CD4-positive, alpha-beta T cell treated with Interferon gamma for 1 hour (primary cell): ENCODE measurements at places on chromosomes 16 and 17.

- DNase-seq = no peak
Measured at GRCh38 chr17:55463600-55463999, 42.0 kb upstream of the MMD start.

- DNase-seq = no peak
Measured at GRCh38 chr17:57260325-57261083, 4.2 kb downstream of the MSI2 start.

- no peak for DNase-seq
Measured at GRCh38 chr17:8386841-8387240, 3.8 kb upstream of the RPL26 start.

DNA sequence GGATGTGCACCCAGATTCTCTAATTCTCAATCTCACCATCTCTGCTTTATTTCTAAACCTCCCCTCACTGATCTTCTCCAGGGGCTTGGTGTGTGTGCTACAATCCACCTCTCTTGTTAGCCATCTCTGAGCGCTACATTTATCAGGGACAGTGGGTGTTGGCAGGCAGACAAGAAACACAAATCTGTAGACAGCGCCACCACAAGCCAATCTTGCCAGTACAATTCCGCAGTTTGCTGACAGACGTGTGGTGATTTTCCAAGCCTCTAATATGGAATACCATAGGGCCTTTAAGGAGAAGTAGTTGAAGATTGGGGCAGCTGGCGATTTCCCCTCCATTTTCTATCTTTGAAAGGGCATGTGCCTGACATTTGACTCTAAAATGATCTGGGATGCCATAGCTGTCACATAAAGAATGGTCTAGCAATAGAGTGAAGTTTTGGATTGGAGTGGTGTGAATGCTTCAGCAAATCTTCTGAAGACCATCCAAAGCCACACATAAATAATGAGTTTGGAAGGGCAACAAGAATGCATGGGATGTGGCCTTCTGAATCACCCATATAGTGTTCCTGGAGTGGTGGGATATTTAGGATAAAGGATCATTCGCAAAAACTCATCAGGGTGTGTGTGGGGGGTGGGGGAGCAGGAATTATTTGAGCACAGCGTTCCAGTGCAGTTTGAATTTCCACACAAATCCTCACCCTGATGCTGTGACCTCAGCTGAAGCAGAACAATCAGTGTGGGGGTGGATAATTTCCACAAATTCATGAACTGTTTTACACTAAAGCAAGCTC lies 12.0 kb upstream of the ANKFN1 start:
- no peak for DNase-seq

- peak; percentile 11 for DNase-seq
Measured at GRCh38 chr17:39939588-39940419, 12.3 kb downstream of the LRRC3C start.

DNA sequence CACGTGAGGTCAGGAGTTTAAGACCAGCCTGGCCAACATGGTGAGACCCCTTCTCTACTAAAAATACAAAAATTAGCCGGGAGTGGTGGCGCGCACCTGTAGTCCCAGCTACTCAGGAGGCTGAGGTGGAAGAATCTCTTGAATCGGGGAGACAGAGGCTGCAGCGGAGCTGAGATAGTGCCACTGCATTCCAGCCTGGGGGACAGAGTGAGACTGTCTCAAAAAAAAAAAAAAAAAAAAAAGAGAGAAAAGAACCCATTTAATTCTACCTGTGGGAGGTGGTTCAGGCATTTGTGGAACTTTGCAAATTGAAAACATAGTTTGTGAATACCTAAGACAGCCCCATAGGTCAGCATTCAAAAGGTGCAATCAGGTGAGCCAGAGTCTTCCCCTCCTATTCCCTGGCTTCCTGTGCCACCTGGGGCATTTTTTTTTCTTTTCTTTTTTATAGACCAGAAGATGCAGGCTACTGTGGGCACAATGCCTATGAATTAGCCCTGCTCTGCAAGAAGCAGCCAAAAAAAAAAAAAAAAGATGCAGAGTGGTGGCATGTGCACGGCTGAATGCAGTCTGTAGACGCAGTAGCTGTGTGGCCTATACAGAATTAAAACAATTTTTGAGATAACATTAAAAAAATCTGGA lies 9.1 kb upstream of the SOCS3 start:
- no peak for DNase-seq

DNA sequence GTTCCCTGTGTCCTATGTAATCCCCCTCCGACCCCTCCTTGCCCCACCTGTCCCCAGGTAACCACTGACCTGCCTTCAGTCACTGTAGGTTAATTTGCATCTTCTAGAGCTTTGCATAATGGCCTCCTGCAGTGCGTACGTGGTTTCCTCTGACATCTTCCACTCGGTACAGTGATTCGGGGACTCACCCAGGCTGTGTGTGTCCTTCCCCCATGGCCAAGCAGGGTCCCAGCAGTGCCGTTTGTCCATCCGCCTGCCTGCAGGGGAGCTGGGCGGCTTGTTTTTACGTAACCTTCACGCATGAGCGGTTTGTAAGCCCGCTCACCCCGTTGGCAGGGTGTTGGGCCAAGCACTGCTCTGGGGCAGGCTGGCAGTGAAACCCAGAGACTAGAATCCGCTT lies 7.9 kb downstream of the MAPK8IP3 start:
- DNase-seq = peak; percentile 77

GRCh38 chr16:76835779-76836300 lies 355.1 kb upstream of the MON1B start:
- DNase-seq = no peak

GRCh38 chr17:7327501-7327900 lies 1.6 kb downstream of the NEURL4 start:
- DNase-seq = no peak

- DNase-seq = peak; percentile 92
Measured at GRCh38 chr17:21275579-21276263, 8.8 kb upstream of the MAP2K3 start.

- DNase-seq = no peak
Measured at GRCh38 chr16:11892761-11893160, 23.0 kb downstream of the GSPT1 start.

- no peak for DNase-seq
Measured at GRCh38 chr17:80465327-80465974, 11.0 kb downstream of the NPTX1 start.

DNA sequence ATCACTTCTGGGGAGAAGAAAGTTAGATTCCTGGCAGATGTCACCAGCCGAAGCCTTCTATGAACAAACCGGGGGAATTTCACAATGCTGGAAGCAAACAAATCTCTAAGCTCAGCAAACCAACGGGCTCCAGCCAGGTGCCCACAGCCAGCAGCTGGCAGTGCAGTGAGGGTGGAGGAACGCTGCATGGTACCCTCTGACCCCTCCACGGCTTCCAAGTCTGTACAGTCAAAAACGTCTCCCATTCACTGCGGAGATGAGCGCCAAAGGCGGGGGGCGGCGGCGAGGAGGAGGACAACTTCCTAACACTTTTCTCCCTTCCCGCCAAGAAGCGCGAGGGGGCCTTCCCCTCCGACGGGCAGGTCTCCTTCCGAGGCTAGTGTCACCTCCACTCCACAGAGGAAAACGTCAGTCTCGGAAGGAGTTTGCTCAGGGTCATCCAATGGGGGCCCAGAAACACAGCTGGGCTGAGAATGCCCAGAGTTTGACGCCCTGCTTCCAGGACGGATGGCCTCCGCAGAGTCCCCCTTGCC lies 924 bp downstream of the ZNF598 start:
- DNase-seq = no peak

GRCh38 chr17:10112962-10113361 lies 85.4 kb downstream of the GAS7 start:
- DNase-seq = no peak

- peak; percentile 29 for DNase-seq
Measured at GRCh38 chr16:12455287-12455798, 348.3 kb downstream of the CPPED1 start.

DNA sequence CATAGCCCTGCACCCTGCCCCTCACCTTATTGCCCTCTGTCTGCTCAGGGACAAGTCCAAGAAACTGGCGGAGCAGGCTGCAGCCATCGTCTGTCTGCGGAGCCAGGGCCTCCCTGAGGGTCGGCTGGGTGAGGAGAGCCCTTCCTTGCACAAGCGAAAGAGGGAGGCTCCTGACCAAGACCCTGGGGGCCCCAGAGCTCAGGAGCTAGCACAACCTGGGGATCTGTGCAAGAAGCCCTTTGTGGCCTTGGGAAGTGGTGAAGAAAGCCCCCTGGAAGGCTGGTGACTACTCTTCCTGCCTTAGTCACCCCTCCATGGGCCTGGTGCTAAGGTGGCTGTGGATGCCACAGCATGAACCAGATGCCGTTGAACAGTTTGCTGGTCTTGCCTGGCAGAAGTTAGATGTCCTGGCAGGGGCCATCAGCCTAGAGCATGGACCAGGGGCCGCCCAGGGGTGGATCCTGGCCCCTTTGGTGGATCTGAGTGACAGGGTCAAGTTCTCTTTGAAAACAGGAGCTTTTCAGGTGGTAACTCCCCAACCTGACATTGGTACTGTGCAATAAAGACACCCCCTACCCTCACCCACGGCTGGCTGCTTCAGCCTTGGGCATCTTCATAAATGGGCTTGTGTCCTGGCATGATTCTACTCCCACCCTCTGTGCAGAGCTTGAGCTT lies 6.3 kb upstream of the NFATC3 start:
- no peak for DNase-seq

- DNase-seq = no peak
Measured at GRCh38 chr17:50420419-50421112, 5.5 kb upstream of the ACSF2 start.

GRCh38 chr17:5248821-5249479 lies 14.3 kb upstream of the SCIMP start:
- no peak for DNase-seq

GRCh38 chr16:85422632-85423550 lies 190.2 kb upstream of the GSE1 start:
- DNase-seq = no peak

GRCh38 chr16:5911241-5911640 lies 813.6 kb upstream of the EEF2KMT start:
- no peak for DNase-seq

DNA sequence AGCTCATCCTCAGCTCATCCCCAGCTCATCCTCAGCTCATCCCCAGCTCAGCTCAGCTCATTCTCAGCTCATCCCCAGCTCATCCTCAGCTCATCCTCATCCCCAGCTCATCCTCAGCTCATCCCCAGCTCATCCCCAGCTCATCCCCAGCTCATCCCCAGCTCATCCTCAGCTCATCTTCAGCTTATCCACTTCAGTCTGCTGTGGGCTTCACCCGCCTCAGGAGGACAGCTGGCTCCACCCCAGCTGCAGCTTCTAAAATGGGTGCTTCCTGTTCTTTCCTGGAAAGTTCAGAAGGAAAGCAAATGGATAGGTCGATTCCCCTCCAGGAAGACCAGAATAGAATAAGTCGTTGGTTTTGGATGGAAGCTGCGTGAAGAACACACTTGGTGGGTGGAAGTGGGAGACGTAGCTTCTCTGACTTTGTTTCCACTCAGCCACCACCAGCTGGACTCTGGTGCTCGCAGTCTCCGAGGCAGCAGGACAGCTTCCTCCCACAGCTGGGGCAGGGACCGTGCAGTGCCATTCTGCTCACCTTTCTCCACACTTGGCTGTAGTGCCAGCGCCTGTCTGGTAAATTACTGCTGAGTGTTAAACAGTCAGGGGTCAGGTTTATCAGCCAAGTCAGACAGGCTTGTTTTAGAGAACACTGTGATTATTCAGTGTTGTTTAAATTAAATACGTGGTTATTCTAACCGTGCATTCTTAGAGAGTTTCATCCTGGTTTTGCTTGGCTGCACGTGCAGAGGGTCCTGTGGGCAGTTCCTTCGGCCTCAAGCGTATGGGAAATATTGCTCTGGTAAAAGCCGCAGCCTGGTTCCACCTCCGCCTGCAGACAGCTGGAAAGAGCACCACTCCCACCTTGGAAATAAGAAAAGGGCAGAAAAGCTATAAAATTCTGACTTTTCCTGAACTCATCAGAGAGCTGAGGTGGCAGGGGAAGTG lies 61.0 kb upstream of the CHMP6 start:
- DNase-seq = no peak

DNA sequence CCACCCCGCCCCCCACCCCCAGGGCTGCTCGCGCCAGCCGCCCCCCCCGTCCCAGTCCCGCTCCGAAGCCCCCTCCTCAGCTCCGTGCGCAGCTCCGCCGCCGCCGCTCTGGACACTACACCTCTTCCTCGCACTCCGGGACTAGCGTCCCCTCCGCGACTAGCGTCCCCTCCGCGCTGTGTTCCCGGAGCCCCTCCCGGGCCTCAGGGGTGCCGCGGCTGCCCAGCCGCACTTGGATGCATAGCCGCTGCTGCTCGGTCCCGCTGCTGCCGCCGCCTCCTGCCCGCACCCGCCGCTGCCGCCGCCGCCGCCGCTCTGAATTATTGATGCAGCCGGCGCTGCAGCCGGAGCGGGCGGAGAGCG lies at the start of gene CBLN1:
Gene CBLN1, minus strand, starts transcription at position 359 of the 363 bp plus-strand sequence. CDS start 373 bp downstream, outside the sequence.
- no peak for DNase-seq

GRCh38 chr16:12685806-12686205 lies 117.9 kb downstream of the CPPED1 start:
- DNase-seq = no peak

DNA sequence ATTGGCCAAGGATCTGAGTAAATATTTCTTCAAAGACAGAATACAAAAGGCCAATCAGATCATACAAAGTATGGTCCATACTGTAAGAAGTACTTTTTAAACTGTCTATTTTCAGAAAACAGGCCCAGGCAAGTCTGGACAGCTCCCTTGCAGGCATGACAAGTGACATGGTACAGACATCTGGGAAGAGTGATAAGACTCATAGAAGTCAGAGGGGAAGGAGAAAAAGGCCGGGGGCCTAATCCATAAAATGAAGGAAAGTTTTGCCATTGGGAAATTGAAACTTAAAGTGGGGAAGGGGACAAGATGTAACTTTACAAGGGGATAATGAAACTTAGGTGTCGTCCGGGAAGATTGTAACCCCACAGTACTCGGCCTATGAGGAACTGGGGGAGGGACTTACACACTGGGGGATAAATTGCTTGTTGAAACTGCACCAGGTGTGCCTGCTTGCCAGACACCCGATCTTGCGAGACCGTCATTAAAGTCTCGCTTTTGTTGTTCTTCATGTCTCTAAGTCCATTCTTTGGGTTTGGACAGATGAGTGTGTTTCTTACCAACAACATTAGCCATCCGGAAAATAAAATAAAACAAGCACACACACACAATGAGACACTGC lies 684.0 kb downstream of the CDH11 start:
- DNase-seq = no peak

DNA sequence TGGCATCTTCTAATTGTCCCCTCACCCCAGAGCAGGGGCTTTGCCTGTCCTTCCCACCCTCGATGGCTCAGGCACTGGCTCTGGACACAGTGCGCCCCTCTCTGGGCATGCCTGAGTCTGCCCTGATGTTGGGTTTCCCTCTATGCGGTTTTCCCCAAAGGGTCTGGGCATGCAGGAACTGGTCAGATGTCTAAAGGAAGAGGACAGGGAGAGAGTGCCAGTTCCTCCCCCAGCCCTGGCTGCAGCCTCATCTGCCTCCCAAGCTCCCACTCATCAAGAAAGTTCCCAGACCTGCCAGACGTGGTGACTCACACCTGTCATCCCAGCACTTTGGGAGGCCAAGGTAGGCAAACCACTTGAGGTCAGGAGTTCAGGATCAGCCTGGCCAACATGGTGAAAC lies 41.3 kb upstream of the PABPN1L start:
- no peak for DNase-seq

GRCh38 chr17:48025904-48026501 lies 11.6 kb downstream of the COPZ2 start:
- DNase-seq = no peak

GRCh38 chr17:6056104-6056503 lies 14.1 kb upstream of the WSCD1 start:
- DNase-seq = no peak
